ENCODE measurements at places on chromosomes 6 and 20.
A peak's percentile ranks its signal among the peaks of the same experiment; 100 is the strongest.

DNA sequence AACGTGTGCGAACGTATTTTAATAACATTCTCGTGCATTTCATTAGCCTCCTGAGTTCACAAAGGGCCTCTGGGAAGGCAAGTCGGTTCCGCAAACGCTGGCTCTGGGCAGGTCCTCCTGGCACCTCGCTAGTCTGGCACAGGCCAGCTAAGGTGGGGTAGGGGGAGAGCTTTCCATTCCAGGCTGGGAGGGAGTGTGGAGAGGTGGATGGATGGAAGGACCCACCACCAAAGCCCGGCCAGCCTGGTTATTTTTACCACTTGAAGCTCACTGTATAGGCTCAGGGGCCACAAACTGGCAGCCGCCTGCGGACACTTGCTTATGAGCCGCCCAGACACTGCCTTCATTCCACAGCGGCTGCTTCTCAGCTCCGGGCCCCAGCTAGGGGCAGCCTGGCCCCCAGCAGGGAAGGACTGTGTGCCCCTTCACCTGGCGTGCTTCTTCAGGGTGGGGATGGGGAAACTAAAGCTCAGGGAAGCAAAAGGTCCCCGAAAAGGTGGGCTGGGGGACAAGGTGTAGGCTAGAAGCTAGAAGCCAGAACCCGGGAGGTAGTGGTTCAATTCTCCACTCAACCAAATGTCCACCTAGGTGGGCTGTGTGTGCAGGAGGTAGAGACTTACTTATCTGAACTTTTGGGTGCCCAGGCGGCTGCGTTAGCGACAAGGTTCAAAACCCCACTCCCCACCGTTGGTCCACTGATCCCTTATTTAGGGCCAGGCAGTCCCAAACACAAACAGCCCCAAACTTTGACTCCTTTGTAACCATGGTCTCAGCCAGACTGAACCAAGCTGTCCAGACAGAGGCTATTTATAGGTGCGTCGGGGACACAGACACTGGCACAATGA is 1.7 kb downstream of the PMEPA1 start:
- no peak for DNase-seq

- DNase-seq: no peak
Observed at GRCh38 chr20:33267701-33268100, 15.3 kb upstream of the BPIFB1 start.

DNA sequence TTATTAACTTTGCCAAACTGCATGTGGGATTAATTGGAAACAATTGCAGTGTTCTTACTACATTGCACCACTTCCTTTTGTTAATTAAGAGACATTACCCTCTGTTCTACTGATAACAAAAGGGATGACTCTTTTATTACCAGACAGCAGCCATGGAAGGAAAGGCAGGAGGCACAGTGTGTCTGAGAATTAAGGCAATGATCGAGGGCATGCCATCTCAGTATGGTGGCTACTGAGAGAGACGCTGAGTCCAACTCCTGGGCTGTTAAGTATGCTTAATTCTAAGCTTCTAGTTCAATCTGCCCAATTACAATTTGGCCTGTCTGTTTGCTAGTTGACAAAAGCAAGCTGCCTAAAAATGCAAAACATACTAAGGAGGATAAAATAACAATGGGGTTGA is 227.4 kb downstream of the PHACTR1 start:
- no peak for DNase-seq

GRCh38 chr20:48844996-48845395 is 17.2 kb upstream of the PREX1 start:
- no peak for DNase-seq

- no peak for DNase-seq
Observed at GRCh38 chr20:52432740-52433139, 241.2 kb upstream of the ZFP64 start.

DNA sequence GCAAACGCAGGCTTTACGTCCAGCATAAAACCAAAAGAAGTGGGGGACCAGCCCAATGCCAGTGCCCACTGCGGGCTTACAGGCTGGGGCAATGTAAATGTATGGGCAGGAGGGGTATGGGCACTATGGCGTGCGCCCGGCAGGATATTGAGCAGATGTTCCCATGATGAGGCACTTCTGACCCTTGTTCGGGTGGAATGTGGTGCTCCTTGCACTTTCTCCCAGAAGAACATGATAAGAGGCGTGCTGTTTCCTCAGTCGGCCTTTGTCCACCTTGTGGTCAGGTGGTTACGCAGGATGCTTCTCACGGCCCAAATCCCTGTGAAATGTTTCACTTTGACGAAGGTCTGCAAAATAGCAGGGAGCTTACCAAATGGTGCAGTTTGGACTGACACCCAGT is 4.8 kb upstream of the GPR31 start:
- no peak for DNase-seq

- no peak for DNase-seq
Observed at GRCh38 chr20:51198876-51199523, 176.1 kb upstream of the KCNG1 start.

DNA sequence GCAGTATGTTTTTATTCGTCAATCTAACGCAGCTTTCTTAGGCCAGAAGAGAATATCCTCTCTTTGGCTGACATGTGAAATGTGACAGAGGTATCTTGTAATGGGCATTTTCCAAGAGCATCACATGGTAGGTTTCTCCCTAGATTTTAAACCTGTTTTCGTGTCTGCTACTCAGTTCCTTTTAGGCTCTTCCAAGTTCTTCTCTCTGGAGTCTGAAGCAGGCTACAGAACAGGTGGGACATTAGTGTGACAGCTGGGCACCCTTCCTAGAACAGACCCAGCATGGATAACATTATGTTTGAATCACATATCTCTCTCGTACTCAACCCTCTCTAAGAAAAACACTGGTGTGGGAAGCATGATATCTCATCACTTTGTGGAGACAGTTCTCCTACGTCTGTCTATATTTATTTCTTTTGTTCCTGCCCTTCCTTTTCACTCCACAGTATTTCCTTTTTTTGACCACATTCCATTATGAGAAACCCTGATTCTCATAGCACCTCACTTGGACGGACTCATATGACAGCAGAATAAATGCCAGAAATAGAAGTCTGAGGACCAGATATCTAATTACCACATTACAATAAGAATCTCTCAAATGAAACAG is 263.4 kb downstream of the NKAIN2 start:
- no peak for DNase-seq

- no peak for DNase-seq
Observed at GRCh38 chr20:10696650-10697049, 22.9 kb upstream of the JAG1 start.

DNA sequence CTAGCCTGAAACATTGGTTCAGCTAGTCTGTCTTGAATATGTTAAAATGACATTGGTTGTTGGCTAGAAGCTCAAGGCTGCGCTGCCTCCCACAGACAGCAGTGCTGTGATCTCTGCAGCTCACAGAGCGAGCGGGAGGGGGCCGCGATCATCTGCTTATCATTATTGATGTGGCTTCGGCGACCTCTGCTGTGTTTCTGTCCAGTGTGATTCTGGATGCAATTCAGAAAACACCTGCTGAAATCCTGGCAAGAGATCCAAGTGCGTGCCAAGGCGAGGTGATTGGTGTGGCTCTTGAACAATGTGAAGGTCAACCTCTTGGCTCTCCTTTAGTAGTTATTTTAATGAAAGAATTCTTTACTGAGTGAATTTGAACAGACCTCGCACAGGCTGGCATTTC is 142.3 kb upstream of the SASH1 start:
- no peak for DNase-seq

DNA sequence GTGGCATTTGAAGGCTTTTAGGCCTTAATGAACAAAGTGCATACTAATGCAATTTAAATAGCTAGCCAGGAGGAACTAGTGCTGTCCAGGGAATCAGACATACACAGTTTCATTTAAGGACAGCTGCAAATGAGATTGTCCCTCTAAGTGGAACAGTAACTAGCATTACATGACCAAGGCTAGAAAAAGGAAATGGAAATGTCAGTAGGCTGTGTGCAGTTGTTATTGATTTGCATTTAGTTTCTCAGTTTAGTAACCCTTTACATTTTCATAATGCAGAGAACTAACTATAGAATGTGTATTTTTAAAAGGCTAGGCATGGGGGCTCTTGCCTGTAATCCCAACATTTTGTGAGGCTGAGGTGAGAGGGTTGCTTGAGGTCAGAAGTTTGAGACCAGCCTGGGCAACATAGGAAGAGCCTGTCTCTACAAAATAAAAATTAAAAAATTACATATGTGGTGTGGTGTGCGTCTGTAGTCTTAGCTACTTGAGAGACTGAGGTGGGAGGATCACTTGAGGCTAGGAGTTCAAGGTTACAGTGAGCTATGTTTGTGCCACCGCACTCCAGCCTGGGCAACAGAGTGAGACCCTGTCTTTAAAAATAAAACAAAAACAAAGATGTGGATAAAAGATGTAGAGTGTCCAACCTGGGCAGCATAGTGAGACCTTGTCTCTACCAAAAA is 468.0 kb downstream of the UTRN start:
- DNase-seq: no peak

- DNase-seq: no peak
Observed at GRCh38 chr6:155090166-155090565, 95.1 kb downstream of the TIAM2 start.

GRCh38 chr20:60008130-60008808 is 50.0 kb downstream of the CDH26 start:
- DNase-seq: peak; percentile 5

DNA sequence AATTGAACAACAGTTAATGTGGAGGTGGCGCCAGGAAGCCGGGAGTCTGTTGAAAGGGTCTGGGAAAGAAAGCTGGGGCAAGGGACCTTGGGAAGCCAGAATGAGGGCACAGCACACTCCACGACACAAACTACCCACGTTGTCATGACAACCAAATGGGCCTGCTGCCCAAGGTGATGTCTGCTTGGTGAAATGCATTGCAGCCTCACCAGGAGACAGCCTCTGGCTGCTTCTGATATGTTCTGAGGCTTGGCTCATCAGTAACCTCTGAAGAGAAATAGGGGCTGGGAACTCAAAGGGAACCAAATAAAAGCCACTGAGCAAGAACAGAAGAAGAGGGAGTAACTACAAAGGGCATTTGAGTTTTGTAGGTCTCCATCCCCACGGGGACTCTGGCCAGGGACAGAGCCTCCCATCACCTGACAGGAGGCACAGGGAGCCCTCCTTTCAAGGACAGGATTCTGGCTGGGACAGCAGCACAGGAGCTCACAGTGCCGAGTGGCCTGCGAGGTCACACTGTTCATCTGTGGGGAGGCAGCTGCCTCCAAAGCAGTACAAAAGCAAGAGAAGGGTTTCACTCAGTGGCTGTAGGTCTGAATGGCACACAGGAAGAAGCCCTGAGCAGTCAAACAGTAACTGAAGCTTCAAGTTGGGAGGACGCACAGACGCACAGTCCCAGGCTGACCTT is 44.6 kb upstream of the KCNK16 start:
- no peak for DNase-seq

GRCh38 chr6:166553563-166554271 is 32.8 kb downstream of the RAMACL start:
- no peak for DNase-seq

DNA sequence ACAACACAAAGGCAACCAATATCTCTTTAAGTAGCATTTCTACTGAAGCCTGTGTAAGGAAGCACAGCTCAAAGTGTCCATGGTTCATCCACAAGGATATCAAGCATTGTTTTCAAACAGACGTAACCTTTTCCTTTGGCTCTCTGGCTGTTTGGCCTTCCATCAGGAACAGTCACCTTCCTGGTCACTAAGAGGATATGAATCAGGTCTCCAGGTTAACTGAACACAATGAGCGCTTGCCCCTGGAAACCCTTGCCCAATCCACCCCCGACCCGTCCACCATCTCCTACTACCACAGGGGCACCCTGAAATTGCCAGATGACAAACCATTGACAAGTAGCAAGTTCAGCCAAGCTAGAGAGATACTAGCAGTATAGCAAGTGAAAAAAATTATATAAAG is 114.4 kb upstream of the COL21A1 start:
- DNase-seq: no peak

- DNase-seq: no peak
Observed at GRCh38 chr6:133245007-133245406, 3.9 kb downstream of the EYA4 start.

DNA sequence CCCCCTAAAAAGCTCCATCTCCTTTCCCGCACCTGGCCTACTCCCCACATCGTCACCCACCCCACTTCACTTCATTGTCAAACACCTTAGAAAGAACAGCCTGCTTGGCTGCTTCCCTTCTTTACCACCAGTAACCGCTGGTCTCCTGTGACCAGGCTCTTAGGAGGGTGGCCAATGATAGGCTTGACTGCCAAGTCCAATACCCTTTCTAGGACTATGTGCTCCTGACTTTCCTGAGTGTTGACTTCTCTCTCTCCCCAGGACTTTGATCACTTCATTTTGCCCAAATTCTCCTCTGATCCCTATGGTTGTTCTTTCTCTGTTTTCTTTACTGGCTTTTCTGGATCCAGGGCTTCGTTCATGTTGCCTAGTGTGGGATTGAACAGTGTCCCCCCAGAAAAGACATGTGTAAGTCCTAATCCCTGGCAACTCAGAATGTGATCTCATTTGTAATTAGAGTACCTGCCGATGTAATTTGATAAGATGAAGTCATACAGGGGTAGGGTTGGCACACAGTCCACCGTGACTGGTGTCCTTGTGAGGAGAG is 254.0 kb downstream of the GMDS start:
- no peak for DNase-seq

DNA sequence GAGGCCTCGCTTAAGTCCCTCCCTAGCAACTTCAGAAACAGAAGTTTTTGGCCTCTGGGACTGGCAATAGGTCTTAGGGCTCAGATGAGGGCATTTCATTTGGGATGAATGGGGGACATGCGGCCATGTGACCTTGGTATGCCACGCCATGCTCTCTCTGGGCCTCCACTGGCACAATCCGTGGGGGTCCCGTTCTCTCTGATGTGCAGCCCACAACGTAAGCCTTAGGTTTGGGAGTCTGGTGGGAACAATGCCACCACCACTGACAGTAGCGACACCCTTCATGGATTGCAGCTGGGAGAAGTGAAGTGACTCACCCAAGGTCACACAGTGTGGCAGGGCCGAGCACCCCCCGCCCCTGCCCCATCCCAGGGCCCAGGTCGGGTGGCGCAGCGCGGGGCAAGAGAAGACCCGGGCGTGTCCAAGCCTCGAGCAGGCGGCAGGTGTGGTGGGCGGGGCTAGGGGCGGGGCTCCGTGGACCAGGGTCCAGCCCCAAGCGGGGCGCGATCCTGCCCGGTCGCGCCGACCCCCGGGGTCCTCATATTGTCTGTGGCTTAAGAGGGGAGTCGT is 864 bp upstream of the CEBPB start:
- no peak for DNase-seq

- DNase-seq: no peak
Observed at GRCh38 chr20:53598140-53599043, 4.8 kb upstream of the ZNF217 start.

DNA sequence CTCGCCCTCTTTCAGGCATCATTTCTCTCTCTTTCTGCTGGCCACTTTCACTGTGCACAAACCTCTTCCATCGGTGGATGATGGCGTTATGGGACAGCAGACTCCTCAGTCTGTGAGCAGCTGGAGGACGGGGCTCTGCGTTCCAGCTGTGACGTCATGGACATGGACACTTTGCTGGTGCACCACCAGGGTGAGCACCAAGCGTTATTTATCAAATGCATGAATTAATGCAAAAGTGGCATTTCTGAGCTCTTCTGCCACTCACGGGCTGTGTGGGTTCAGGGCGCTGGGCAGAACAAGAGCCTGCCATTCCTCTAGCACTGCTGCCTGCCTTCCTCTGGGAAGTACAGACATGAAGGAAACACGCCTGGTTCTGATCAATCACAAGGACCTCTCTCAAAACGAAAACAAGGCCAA is 82.9 kb upstream of the MPC1 start:
- no peak for DNase-seq
